Suprapubic skin (tissue), 4 donors: ENCODE measurements at places on chromosomes 1 and 21. TPM values are rescaled to one million over a fixed set of nuclear protein-coding genes. Genes with fewer than 3 reads are reported as not detected.

DNA sequence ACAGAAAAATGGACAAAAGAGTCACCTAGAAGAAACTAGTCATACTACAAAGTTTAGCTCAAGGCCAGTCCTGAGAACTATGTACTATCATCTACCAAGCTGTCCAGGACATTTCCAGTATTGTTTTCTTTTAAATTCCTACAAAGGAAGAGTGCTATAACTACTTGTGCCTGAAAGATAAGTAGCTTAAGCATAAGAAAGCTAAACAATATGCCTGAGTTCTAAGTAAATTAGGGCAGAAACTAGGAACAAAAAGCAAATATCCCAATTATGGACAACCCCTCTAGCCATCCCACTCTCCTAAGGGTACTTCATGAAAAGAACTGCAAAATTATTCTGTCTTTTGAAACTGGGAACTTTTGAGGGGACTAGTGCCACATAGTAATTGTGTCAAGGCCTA, 5.3 kb upstream of the RGS2 start:
- DNase-seq: no peak

DNA sequence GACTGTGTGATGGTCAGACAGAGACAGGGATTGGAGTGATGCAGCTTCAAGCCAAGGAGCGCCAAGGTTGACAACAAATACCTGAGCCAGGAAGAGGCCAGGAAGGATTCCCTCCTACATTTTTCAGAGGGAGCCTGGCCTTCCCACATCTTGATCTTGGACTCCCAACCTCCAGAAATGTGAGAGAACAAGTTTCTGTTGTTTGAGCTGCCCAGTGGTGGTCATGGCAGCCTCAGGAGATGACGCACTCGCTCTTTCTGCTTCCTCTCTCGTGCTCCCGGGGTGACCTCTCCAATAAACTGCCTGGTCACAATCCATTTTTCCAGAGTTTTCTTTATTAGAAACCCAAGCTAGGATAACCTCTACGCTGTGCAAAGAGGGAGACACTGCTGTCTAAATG, 16.6 kb upstream of the IGSF5 start:
- DNase-seq: no peak

DNA sequence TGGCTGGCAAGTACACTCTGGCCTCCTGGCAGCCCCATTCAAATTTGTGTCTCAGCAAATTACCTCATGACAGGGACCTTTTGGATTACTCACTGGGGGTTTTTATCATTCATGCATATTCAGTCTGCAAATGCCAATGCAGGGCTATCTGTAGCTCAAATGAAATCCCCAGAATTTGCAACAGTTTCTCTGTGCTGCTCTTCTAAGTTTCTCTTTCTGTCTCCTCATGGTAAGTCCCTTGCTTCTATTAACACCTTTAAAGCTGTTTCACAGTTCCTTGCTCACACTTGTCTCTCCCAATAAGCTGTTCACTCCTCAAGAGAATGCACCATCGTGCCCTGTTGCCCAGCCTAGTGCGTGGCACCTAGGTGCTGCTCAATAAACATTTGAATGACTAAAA, 3.3 kb upstream of the FAM78B start:
- no peak for DNase-seq

- DNase-seq: no peak
These were observed 65.6 kb downstream of the GRIK3 start for GRCh38 chr1:36968730-36969129.

DNA sequence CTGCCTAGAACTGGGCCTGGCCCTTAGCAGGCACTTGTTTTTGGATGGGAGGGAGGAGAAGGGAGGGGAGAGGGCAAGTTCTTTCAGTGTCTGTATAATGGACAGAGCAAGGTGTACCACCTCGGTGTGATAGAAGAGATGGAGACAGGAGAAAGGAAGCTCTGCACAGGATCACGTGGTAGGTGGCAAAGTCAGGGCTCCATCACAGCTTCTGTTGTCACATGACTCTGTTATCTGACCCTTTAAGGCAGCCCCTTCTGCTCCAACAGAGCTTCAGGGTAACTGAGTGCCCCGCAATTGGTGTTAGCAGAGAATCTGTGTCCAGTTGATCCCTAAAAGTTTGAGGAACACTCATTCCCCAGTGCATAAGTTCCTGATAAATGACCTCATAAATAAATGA, 16.5 kb upstream of the ETS2 start:
- DNase-seq: no peak

GRCh38 chr1:94273111-94273510, 35.7 kb upstream of the ARHGAP29 start:
- no peak for DNase-seq

DNA sequence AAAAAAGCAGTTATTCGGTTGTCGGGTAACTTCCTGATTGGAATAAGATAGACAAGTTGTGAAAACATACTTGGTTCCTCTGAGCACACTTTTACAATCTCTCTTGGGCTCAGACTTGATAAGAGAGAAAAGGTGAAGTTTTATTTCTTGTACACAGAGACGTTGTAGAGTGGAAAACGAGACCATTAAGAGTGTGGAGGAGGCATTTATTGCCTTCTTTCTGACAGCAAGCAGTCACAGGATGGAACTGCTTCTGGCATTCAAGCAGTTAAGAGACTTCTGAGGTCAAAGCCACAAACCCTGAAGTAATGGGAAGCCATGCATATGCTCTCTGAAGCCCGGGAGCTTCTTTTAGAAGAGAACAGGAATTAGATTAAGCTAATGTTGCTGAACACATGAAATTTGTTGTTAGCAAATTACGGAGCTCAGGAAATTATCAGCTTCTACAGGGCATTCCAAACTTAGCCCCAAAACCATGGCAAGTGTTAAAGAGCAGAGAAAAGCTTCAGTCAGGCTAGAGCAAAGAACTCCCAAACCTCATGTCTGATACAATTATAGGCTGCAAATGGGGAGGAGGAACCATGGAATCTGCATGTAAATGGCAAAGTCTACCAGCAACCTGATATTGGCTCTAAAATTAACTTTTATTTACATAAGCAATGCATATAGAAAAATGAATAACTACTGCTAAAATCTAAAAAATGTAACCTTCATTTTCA, 26.0 kb downstream of the S1PR1 start:
- no peak for DNase-seq

- DNase-seq: no peak
These were observed 197.6 kb upstream of the FOXD3 start for GRCh38 chr1:63124666-63125191.

GRCh38 chr21:42799516-42799915, 79.8 kb downstream of the WDR4 start:
- DNase-seq: no peak

GRCh38 chr1:36665478-36666080, 182.9 kb upstream of the CSF3R start:
- no peak for DNase-seq

DNA sequence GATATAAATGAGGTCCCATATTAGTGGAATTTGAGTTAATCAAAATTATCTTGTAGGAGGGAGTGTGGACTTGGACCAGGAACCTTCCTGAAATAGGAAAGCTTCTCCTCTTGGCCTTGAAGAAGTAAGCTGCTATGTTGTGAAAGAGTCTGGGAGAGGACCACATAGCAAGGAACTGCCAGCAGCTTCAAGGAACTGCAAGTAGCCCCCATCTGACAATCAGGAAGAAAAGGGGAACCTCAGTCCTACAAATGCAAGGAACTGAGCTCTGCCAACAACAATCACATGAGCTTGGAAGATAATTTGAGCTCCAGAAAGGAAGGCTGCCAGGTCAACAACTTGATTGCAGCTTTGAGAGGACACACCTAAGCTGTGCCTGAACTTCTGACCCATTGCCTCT, 8.2 kb upstream of the PRMT6 start:
- DNase-seq: no peak

- no peak for DNase-seq
These were observed 92.7 kb downstream of the LEPR start for GRCh38 chr1:65512967-65513780.

CELA3B gene
- not detected for total RNA-seq

B4GALT2 gene
- total RNA-seq: 51.4 TPM

IFFO2 gene
- total RNA-seq: 384 TPM

FCER1G gene
- total RNA-seq: 2.3 TPM

MEAF6 gene
- total RNA-seq: 63.6 TPM

LCE2B gene
- 1,238 TPM for total RNA-seq
